EL (cell line): ENCODE measurements at places on chromosomes 3 and 15.

DNA sequence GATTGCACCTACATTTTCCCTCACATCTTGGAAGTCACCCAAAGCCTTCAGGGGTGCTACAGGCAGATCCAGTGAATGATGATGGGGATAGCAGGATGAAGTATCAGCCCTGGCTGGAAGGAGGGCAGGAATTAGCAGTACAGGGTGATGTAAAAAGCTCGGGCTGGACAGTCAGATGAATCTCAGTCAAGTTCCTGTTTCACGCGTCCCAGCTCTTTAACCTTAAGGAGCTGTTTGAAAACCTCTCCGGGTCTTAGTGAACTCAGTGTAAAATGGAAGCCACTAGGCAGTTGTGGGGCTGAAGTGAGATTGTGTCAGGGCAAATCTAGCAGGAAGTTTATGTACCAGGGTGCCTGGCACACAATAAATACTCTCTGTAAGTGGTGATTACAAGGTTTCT, 166.4 kb upstream of the PROK2 start:
- no peak for DNase-seq

DNA sequence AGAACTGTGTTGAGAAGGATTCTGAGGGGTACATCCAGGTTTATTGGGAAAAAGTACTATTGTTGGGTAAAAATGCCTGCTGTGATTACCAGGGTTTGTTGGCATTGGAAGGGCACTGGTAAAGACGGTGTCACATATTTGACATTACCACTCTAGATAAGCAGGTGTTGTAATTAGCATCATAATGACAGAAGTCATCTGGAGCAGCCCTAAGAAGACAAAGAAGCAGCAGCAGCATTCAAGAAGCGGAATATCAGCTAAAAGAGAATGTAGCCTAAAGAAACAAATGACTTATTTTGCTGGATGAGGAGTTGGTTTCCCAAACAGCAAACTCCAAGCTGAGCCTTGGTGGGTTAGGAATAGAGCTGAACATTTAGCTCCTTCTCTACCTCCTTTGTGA, 30.5 kb upstream of the ZFAND6 start:
- no peak for DNase-seq

- no peak for DNase-seq
Measured at GRCh38 chr15:52716536-52716935, 37.3 kb upstream of the ATOSA start.

GRCh38 chr3:150237490-150237889, 170.6 kb upstream of the TSC22D2 start:
- peak; percentile 84 for DNase-seq

DNA sequence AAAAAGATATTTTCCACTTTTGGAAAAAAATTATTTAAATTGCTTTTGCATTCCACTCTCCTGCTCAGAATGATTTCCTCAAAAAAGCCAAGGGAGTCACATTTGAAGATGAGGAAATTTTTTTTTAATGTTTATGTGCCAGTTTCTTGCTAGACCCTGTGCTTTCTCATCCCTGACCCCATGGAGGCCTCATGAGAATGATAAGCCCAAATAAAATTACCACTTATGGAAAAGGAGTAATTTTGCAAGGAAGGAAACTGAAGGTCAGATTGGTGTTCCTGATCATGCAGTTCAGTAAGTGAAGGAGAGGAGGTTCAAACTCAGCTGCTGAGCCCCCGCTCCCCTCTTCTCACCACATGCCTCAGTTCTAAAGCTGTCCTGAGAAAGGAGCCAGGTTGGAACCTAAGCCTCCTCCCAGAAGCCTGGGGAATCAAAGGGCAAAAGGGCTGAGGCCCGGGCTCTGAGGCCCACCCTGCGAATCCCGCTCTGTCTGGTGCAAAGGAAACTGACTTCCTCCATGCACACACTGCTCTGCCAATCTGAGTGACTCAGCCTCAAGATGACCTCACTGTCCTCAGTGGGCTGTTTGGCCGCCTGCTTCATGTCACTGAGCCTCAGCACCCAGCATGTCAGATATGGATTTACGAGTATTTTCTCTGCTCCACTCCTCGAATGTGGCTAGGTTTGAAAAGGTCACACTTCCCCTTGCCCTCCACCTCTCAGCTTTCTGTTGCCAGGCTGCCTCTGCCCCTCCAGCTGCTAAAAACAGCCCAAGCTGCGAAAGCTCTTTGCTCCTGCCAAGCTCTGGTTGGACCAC, 56.9 kb upstream of the FLNB start:
- DNase-seq: peak; percentile 92

- peak; percentile 41 for DNase-seq
Measured at GRCh38 chr3:99549957-99550603, 88.3 kb upstream of the COL8A1 start.

- DNase-seq: no peak
Measured at GRCh38 chr3:50609071-50609762, 2.4 kb downstream of the CISH start.
